Smooth muscle cell of trachea (primary cell): ENCODE measurements at places on chromosomes 7 and 10. TPM values are rescaled to one million over a fixed set of nuclear protein-coding genes. Genes with fewer than 3 reads are reported as not detected.

The CDK14 gene
- 42.8 and 68.5 TPM in 2 replicates for total RNA-seq

The FKBP9 gene
- 346 and 372 TPM in 2 replicates for total RNA-seq

The CNOT4 gene
- 7.0 and 8.3 TPM in 2 replicates for total RNA-seq

The UPK3B gene
- 0.44 TPM in 1 of 2 replicates, not detected in the other for total RNA-seq

The ICA1 gene
- 0.33 and 0.44 TPM in 2 replicates for total RNA-seq

The SORBS1 gene
- 0.15 and 0.17 TPM in 2 replicates for total RNA-seq

The DOCK4 gene
- total RNA-seq: 17.0 and 29.5 TPM in 2 replicates

The UCMA gene
- total RNA-seq: not detected in 2 replicates

The CPN1 gene
- total RNA-seq: not detected in 2 replicates

The FKBP6 gene
- total RNA-seq: not detected in 2 replicates

The CHST3 gene
- 15.4 and 26.3 TPM in 2 replicates for total RNA-seq

The EGR2 gene
- total RNA-seq: 0.15 and 0.33 TPM in 2 replicates

The SUN1 gene
- 162 and 259 TPM in 2 replicates for total RNA-seq

The POLR2J2 gene
- 2.5 and 4.5 TPM in 2 replicates for total RNA-seq

The CPEB3 gene
- total RNA-seq: 0.66 and 0.73 TPM in 2 replicates

The NPTX2 gene
- under 0.01 TPM in 1 of 2 replicates, not detected in the other for total RNA-seq

The EGFR gene
- 87.7 and 88.3 TPM in 2 replicates for total RNA-seq

The OR2A42 gene
- 0.15 TPM in 1 of 2 replicates, not detected in the other for total RNA-seq

The ASB10 gene
- total RNA-seq: not detected in 2 replicates

The FAM180A gene
- 68.3 and 80.0 TPM in 2 replicates for total RNA-seq

The TET1 gene
- 3.3 and 4.7 TPM in 2 replicates for total RNA-seq

The PDE1C gene
- total RNA-seq: 0.29 and 0.50 TPM in 2 replicates

The GIMAP8 gene
- 0.15 TPM in 1 of 2 replicates, not detected in the other for total RNA-seq

The STEAP1B gene
- total RNA-seq: 11.9 and 25.9 TPM in 2 replicates

The GIMAP2 gene
- 0.58 and 0.83 TPM in 2 replicates for total RNA-seq

The GPR146 gene
- 1.2 and 5.0 TPM in 2 replicates for total RNA-seq

The ADRA2A gene
- total RNA-seq: under 0.01 TPM in 1 of 2 replicates, not detected in the other

The LIPF gene
- 0.29 TPM in 1 of 2 replicates, not detected in the other for total RNA-seq

The NEBL gene
- total RNA-seq: 0.15 and 0.17 TPM in 2 replicates
